ENCODE measurements at places on chromosomes 3 and 15.

DNA sequence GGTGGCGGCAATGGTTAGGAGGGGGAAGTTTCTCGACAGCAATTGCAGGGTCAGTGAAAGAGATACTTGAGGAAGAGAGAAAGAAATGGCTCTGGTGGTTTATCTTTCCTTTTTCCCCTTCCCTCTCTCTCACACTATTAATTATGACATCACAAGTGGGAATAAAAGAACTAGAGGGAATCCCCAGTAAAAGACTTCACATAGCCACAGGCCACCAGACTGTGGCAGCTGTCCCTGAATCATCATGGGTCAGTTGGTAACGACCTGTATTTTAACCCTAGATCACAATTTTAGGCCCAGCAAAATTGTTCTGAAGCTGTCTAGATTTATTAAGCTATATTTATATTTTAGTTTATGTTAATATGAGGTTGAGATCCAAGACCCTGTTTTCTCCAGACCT lies 40.3 kb downstream of the MBNL1 start:
- no peak for DNase-seq

- DNase-seq: no peak
Measured at GRCh38 chr3:56366641-56367162, 101.6 kb downstream of the ERC2 start.

- no peak for DNase-seq
Measured at GRCh38 chr3:23174426-23175039, 28.6 kb upstream of the UBE2E2 start.

GRCh38 chr15:101538177-101538576 lies 48.7 kb upstream of the PCSK6 start:
- no peak for DNase-seq

- no peak for DNase-seq
Measured at GRCh38 chr15:63509955-63510940, 5.9 kb downstream of the USP3 start.

DNA sequence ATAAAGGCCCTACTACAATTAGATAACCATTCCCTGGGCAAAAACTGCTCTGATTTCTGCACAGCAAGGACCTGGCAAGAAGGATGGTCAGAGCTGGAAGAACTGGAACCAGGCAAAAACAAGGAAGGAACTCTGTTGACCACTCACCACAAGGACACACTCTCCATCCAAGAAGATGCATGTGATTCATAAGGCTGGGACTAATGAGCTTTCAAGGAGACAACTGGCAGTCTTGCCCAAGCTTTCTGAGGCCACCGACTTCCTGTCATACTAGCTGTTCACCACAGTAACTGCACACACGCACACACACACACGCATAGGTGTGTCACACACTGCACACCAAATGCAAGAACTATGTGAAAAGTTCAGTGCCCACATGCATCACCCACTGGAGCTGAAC lies 256.6 kb downstream of the OCA2 start:
- DNase-seq: no peak
